Osteocyte (in vitro differentiated cells): ENCODE measurements at places on chromosomes 16 and 17. TPM values are rescaled to one million over a fixed set of nuclear protein-coding genes. Genes with fewer than 3 reads are reported as not detected.

GRCh38 chr17:35716897-35717465 lies 14.5 kb upstream of the RASL10B start:
- DNase-seq: no peak
- no peak overlapping the region for H3K4me3 ChIP-seq
- H3K36me3 ChIP-seq: peaks cover 13% of the 10 kb centered on the region
- H3K27me3 ChIP-seq: no peaks in the 10 kb centered on the region

DNA sequence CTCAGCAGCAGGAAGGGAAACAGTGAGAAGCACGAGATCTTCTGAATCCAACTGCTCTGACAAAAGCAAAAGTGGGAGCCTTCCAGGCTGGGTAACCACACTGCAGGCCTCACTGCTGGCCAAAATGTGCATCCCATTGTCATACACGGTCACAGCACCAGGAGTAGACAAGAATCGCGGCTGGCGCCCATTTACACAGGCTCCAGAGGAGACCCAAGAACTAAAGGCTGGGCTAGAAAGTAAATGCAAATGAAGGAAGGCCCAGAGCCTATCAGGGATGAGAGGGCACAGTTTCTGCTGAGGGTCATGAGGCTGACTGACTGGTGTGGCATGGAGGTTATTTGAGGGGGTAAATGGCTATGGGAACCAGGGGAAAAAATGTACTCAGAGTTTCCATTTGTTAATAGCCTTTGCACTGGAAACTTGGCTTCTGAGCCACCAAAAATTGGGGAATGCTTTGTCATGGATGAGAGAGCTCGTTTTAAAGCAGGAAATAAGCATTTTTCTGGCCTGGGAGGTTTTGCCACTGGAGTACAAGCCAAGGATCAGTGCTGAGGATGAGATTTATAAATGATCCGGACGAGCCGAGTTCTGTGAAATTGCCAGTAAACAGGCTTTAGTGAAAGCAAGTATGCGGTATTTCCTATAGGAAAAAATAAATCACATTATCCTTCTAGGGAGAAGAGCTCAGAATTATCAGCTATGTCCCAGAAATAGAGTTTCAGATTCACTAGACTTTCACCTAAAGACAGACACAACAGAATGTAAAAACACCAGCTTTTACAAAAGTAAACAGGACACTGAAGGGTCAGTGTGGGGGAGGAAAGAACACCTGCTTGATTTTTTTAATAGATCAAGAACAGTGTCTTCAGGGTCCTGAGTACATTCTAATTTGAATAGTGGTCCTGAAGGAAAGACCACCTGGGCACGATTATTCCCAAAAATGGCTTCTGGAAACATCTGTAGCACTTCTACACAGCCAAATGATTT lies 66.9 kb upstream of the GSG1L start:
- DNase-seq: no peak
- no peak overlapping the region for H3K4me3 ChIP-seq

DNA sequence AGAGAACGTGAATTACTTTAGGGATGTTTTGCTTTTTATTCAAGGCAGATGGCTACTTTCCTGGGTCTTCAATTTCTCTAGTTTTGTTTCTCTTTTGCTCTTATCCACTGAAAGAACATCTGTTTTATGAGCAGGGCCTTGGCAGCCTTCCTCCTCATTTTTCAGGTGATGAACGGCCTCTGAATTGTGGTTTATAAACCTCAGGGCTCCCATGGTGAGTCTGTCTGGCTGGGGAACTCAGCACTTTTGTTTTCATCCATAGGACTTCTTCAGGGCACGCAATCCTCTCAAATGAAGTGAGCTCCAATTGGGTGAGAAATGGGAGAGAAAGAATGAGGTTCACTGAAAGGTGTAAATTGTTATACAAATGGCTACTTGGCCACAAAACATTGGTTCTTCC lies 186.4 kb upstream of the ERCC4 start:
- H3K27ac ChIP-seq: no peak overlapping the region
- no peak for DNase-seq
- no peaks in the 10 kb centered on the region for H3K36me3 ChIP-seq
- H3K4me3 ChIP-seq: no peak overlapping the region
- no peaks in the 10 kb centered on the region for H3K27me3 ChIP-seq

GRCh38 chr17:73027130-73027741 lies 65.3 kb downstream of the SLC39A11 start:
- peak overlapping the region; percentile 94 for H3K27ac ChIP-seq
- H3K4me3 ChIP-seq: peak overlapping the region; percentile 17
- H3K27me3 ChIP-seq: no peaks in the 10 kb centered on the region
- H3K4me1 ChIP-seq: peaks cover 60% of the 10 kb centered on the region
- no peak for DNase-seq

DNA sequence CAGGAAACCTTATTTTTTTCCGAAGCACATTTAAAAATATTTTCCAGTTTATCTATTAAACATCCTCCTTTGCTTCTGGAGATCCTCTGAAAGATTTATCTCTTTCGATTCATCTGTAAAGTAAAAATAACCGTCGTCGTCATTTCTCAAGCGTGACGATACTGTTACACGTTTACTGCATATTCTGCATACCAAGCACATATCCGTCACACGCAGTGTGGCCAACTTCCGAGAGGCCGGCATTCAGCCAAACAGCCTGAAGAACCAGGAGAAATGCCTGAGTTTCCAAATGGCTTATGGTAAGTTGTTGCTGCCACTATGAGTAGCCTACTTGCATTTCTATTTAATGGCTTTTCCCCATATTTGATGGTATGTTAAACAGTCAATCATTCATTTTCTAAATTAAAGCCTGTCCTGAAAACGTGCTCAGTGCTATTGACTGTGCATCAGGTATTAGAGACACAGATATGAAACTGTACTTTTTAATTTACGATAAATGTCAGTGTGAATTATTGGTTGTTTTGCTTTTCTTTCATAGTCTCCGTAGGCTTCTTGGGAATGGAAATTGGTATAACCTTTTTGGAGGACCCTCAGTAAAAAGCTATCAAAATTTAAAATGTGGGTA lies 275.7 kb downstream of the WWOX start:
- H3K4me3 ChIP-seq: no peak overlapping the region
- no peaks in the 10 kb centered on the region for H3K4me1 ChIP-seq
- no peak overlapping the region for H3K27ac ChIP-seq

DNA sequence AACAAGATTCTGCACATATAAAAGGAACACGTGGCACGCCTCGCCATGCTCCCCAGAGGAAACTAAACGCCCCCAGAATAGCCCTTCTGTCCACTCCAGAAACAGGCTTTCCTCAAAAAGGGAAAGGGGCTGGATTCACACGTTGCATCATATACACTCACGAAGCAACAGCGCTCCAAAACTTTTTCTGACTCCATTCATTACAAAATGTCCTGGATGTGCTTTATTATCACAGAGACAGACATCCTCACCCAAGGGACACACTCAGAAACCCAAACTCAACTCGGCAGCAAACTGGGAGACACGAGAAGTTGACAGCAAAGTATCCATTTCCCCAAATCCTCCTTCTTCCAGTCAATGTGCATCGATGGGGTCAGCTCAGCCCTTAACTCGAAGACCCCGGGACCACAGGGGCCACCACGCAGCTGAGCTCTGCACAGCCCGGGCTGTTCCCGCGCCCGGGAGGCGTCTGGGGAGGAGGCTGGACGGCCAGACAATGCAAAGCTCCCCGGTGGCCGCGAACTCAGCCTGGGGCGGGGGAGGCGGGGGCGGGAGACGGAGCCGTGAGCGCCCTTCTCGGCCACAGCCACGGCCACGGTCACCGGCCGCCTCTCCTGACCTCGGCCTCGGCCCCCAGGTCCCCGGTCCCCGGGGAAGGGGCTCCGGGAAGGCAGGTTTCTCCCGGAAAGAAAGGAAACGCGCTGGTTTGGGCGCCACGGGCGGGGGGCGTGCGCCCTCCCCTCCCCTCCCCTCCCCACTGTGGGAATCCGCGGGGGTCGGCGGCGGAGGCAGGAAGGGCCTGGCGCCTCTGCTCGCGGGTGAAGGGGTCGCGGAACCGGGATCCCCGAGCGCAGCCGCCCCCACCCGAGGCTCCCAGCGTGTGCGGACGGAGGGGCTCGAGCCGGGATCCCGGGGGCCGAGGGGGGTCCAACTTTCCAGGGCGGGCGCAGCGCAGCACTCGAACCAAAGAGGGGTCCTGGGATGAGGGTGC lies 1.2 kb downstream of the NXN start:
- peak overlapping the region; percentile 91 for H3K27ac ChIP-seq
- H3K36me3 ChIP-seq: peaks cover under 1% of the 10 kb centered on the region
- peak overlapping the region; percentile 94 for H3K4me3 ChIP-seq
- no peak for DNase-seq

- H3K4me3 ChIP-seq: no peak overlapping the region
- peaks cover 12% of the 10 kb centered on the region for H3K27me3 ChIP-seq
- no peaks in the 10 kb centered on the region for H3K4me1 ChIP-seq
- no peaks in the 10 kb centered on the region for H3K36me3 ChIP-seq
- H3K27ac ChIP-seq: no peak overlapping the region
Observed at GRCh38 chr16:23856251-23856709, 20.5 kb downstream of the PRKCB start.

DNA sequence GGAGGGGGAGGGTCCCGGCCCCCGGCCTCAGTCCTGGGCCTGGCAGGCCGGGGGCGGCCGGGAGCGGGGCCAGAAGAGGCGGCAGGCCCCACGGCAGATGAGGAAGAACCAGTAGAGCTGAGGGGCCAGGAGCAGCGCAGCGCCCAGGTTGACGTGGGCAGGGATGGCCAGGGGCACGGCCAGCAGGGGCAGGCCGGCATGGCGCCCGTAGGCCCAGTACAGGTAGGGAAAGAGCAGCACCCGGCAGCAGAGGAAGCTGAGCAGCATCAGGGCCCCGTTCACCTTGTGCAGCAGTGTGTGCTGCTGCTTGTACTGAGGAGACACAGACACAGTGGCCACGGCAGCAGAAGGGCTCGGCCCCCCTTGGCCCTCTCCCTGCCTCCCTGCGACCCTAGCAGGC lies 2.2 kb downstream of the C16orf92 start:
- H3K36me3 ChIP-seq: no peaks in the 10 kb centered on the region
- H3K27ac ChIP-seq: no peak overlapping the region
- H3K4me1 ChIP-seq: peaks cover 6% of the 10 kb centered on the region
- H3K4me3 ChIP-seq: no peak overlapping the region
- peaks cover 30% of the 10 kb centered on the region for H3K27me3 ChIP-seq

DNA sequence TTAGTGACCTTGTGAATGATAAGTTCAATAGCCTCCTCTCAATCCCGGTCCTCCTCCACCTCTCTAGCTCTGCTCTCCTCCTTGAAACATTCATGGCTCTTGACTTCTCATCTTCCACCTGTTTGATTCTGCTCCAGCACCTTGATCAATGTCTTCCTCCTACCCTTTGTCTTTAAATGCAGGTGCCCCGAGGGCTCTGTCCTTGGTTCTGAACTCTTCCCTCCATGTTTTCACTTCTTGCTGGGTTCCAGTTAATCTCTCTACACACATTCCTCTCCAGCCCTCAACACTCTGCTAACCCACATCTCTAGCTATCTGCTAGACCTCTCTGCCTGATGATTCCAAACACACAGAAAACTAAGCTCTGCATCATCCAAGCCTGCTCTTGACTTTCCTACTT lies 13.4 kb downstream of the CD300E start:
- peaks cover 3% of the 10 kb centered on the region for H3K27me3 ChIP-seq
- H3K27ac ChIP-seq: no peak overlapping the region
- H3K4me3 ChIP-seq: no peak overlapping the region
- H3K36me3 ChIP-seq: no peaks in the 10 kb centered on the region
- H3K4me1 ChIP-seq: peaks cover 6% of the 10 kb centered on the region

GRCh38 chr16:88785106-88785924 lies at the start of gene PIEZO1:
PIEZO1 (minus strand) TSS chr16:88785220; CDS start chr16:88784964, 256 bp downstream.
- peak; percentile 93 for DNase-seq
- no peaks in the 10 kb centered on the region for H3K36me3 ChIP-seq
- peaks cover 36% of the 10 kb centered on the region for H3K4me1 ChIP-seq
- peak within 1 kb of the TSS; percentile 84 for H3K4me3 ChIP-seq

DNA sequence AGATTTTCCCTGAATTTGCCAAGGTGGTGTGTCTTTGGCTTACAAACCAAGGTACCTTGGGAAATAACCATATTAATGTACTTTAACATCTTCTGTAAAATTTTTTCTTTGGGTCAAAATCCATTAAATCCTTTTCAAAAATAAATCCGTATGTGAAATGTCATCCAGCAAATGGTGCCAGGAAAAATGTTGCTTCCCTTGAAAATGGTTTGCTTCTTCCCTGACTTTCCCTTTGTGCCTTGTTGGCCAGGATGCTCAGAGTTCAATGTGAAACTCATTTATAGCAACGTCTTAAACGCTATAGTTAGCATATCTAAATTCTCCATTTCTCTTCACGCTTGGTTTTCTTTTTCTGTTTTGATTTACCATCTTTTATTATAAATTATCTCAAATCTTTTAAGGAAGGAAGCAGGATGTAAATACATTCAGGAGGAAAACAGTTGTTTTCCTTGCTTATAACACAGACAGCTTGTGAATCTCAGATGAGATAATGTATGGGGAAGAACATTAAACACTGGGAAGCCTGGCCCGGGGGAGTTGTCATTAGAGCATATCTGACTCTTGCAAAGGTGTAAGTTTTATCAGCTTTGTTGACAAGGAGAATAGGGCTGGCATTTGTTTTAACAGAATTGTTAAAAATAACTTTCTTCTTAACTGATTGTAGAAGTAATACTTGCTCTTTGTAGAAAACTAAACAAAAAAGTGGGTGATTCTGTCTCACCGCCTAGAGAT lies 42.1 kb downstream of the GPRC5B start:
- no peak for DNase-seq
- H3K4me1 ChIP-seq: no peaks in the 10 kb centered on the region
- no peaks in the 10 kb centered on the region for H3K27me3 ChIP-seq
- H3K4me3 ChIP-seq: no peak overlapping the region

GRCh38 chr17:68011199-68011665 lies 15.0 kb upstream of the C17orf58 start:
- no peaks in the 10 kb centered on the region for H3K36me3 ChIP-seq
- H3K4me3 ChIP-seq: no peak overlapping the region
- peaks cover 4% of the 10 kb centered on the region for H3K27me3 ChIP-seq
- H3K4me1 ChIP-seq: no peaks in the 10 kb centered on the region
- DNase-seq: no peak
- no peak overlapping the region for H3K27ac ChIP-seq

KIF19 gene
- total RNA-seq: not detected in 2 replicates

GP1BA gene
- total RNA-seq: not detected in 2 replicates

C16orf96 gene
- 0.08 and 0.26 TPM in 2 replicates for total RNA-seq

SLC9A5 gene
- 4.2 and 4.4 TPM in 2 replicates for total RNA-seq

CORO6 gene
- 4.8 and 7.1 TPM in 2 replicates for total RNA-seq

NEUROD2 gene
- not detected in 2 replicates for total RNA-seq

CPHXL2 gene
- total RNA-seq: not detected in 2 replicates
